ENCODE measurements at places on chromosomes 2 and 18. TPM values are rescaled to one million over a fixed set of nuclear protein-coding genes. Genes with fewer than 3 reads are reported as not detected.

The CAPN14 gene
- total RNA-seq, result 0.15 TPM

The EN1 gene
- not detected for total RNA-seq

The CIB4 gene
- total RNA-seq, result not detected

DNA sequence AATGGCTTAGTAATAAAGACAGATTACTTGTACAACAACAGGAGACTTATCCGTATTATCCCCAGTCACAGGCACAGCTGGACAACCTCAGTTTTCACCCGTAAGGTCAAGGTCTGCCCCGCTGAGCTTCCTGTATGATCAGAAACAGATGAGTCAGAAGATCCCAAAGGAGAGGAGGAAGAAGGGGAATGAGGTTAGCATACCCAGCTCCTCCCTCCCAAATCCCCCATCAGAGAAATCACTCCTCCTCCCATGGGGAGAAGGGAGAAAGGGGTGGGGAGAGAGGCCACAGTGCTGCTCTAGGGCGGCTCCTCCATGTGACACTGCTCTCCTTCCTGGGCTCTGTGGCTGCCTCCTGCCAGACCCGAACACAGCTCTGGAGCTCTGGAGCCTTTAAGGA, 53.8 kb upstream of the SPTBN1 start:
- no peak for DNase-seq

GRCh38 chr2:71923143-71923525, 224.5 kb downstream of the CYP26B1 start:
- DNase-seq, result no peak

DNA sequence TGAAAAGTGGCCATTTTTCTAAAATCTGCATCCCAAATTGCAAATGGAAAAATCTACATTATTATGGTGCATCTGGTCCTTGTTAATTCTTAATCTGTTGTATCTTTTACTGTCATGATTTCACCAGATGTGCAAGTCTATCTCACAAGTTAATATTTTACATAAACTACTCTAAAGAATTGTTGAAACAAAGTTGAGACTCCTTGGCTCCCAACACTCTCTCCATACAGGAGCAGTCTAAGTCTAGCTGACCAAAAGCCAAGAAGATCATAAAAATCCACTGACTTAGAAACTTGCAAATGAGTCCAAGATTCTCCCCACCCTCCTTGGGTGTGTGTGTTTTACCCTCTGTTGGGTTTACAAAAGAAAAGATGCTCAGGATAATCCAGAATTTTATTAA, 85.1 kb downstream of the NCKAP5 start:
- DNase-seq, result no peak

DNA sequence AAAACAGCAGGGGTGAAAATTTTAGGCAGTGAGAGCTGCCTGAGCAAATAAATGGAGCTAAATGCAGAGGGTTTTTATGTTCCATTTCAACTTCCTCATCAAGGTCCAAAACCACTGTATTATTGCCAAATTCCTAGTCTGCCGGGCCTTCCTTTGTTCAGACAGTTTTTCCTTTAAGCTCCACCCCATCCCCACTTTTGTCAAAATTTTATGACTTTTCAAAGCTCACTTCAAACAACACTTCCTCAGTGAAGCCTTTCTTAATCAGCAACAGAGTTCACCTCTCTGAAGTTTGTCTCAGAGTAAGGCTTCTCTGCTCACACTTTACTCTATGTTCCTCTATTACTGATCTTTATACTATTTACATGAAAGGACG, 81.3 kb downstream of the CERKL start:
- DNase-seq, result no peak

GRCh38 chr18:79227621-79228020, 158.4 kb downstream of the ATP9B start:
- DNase-seq, result no peak

- DNase-seq, result no peak
Observed at GRCh38 chr2:239337122-239337876, 63.5 kb downstream of the HDAC4 start.

DNA sequence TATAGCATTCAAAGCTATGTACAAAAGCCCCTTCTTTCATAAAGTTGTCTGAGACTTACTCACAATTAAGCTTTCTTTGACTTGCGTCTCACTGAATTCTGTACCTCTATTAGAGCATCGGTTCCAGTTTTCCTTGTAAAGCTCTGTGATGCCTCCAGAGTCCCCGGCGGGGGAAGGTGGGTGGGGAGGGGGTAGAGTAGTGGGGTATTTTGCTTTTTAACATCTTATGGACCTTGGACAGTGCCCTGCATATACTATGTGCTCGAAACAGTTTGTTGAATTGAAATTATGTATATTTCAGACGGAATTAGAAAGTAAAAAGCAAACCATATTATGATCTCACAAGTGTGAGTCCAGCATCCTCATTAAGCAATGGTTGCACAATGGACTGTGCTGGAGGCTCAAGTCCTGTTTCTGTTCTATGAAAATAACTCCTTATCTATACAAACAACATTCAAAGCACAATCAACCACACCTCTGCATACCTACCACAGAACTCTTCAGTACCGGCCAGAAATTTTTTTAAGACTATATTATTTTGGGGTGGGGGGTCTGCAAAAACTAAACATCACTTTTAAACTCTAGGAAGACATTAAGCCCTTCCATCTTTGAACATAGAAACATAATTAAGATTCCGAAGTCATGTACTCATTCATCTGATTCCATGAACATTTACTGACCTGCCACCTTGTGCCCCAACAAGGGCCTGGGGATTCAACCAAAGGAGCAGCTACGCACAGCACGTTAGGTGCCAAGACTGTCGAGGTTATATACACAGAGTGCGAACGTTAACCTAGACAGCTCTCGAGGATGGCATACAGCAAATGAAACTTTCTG, 908 bp downstream of the STAT1 start:
- DNase-seq, result no peak

DNA sequence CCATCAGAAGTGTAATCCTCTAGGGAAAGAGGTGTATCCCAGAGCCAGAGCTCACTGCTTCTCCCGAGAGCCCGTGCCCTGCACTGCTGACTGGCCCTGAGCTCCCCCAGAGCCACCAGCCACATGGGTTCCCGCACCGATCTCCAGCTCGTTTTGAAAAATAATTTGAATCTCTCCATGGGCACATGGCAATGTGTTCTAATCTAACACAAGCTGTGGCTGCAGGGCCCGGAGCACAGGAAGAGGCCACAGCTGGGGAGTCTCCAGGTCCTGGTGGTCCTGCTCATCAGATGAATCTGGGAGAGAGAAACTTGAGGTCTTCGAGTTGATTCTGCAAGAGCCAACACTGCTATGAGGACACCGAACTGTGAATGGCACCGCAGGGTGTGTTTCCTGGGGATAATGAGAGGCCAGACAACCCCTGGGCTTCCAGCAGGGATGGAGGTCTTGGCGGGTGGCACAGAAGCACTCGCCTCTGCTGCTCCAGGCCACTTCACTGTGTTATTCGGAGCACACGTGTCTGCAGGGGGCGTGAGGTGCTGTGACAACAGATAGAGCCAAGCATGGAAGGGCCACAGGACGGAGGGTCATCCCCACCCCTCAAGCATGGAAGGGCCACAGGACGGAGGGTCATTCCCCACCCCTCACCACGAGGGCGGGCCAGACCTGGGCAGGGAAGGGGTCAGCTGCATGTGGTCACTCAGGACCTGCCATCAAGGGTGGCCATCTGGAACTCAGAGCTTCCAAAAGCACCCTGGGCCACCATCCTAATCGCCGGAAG, 196.8 kb downstream of the NDUFA10 start:
- no peak for DNase-seq

GRCh38 chr2:135557530-135557929, 26.2 kb downstream of the R3HDM1 start:
- DNase-seq, result no peak

GRCh38 chr2:18500333-18500732, 60.1 kb downstream of the RDH14 start:
- DNase-seq, result no peak

- DNase-seq, result no peak
Observed at GRCh38 chr2:6412533-6413091, 453.1 kb downstream of the CMPK2 start.

DNA sequence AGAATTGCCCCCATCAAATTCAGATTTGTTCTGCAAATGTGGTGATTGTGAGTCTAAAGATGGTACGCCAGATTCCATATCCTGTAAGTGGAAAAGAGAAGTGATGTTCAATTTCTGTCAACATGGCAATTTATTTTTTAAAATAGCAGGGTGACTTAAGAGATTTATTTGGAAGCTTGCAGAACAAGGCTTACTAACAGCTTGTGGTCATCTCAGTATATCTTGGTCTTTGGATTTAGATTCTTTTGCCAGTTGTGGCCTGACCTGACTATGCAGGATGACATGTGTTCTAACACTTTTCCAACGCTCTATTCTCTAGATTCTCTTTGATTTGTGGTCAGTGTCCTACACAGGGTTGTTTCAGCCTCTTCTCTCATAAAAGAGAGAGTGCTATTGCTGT, 74.4 kb downstream of the MAP3K20 start:
- no peak for DNase-seq

GRCh38 chr2:121974897-121975661, 219.6 kb downstream of the TSN start:
- peak; percentile 83 for DNase-seq

- no peak for DNase-seq
Observed at GRCh38 chr2:107285621-107286299, 399.8 kb upstream of the ST6GAL2 start.

Measured in glomerular endothelial cell (primary cell).